ENCODE measurements at places on chromosomes 16 and 17.

DNA sequence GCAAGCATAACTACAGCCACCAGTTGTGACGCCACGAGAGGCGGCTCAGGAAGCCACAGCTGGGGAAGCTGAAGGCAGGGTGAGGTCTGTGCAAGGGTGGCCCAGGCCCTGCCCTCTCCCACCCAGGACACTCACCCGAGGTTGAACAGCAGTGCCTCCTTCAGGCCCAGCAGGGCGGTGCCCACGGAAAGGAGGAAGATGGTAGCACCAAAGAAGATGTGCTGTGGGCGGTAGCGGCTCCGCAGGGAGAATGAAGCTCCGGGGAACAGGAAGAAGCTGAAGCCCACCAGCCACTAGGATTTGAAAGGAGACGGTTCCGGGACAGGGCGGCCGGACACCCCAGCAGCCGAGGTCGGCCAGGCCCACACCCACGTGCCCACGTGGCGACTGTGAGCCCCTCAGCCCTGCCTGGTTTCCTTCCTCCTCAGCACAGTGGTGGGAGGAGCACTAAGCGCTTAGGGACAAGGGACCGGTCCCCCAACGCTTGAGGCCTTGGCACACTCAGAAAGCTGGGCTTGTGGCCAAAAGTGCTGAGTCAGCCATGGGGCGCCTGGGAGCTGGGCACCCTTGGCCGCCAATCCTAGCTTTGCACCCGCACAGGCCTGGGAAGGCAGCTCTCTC is 11.0 kb downstream of the CYB561 start:
- DNase-seq = peak; percentile 85

GRCh38 chr16:57540387-57540786 is 2.1 kb upstream of the ADGRG5 start:
- DNase-seq = no peak

GRCh38 chr17:17344507-17345293 is 41.5 kb downstream of the NT5M start:
- no peak for DNase-seq

DNA sequence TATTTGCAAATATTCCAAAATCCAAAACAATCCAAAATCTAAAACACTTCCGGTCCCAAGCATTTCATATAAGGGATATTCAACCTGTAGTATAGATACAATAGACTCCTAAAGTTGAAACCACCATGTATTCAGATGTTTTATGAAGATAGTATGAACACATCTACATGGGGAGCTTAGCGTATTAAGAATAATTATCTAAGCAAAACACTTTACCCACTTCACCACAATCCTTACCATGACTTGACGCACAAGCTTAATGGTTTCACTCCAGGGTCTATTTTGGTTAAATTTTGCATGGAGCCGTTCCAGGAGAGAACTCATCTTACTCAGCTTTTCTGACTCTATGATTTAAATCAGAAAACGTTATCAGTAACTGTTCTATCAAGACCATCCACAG is 3.5 kb downstream of the MED1 start:
- no peak for DNase-seq

GRCh38 chr16:23987443-23987842 is 151.7 kb downstream of the PRKCB start:
- no peak for DNase-seq

GRCh38 chr17:8397636-8398035 is at the start of gene RNF222:
TSS of gene RNF222 (minus strand) at chr17:8397827. CDS start at chr17:8393461, 4,366 bp downstream.
- no peak for DNase-seq

- DNase-seq = no peak
Measured at GRCh38 chr17:80822700-80823410, 168.8 kb upstream of the CHMP6 start.

DNA sequence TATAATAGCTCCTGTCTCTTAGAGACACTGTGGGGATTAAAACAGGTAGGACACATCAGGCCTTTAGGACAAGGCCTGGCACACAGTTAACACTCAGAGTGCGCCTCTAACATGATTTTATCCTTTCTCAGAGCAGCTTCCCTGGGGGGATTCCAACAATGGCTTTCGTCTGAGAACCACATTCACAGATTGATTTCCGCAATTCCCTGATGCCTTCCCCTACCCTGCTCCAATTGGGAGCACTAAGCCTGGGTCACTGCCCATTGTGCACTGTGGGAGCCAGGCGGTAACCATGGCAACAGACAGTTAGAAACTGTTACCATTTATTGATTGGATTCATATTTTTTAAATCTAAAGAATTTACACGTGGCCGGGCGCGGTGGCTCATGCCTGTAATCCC is 5.9 kb upstream of the ALKBH5 start:
- DNase-seq = no peak

DNA sequence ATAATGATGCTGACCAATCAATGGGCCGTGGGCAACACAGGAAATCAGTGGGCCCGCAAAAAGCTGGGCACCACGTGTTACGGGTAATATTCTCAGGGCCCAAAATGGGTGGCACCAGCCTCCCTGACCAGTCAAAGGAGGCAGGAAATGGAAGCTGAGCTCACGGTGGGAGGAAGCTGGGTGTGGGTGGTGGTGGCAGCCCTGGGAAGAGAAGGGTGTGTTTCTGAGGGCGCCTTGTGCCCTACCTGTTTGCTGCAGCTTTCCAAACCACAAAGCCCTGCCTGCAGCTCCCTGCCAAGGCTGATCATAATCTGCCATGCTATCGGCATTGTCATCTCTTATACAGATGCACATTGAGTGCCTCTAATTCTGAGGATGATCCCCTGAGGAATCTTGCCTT is 457.9 kb downstream of the SLC39A11 start:
- DNase-seq = no peak

DNA sequence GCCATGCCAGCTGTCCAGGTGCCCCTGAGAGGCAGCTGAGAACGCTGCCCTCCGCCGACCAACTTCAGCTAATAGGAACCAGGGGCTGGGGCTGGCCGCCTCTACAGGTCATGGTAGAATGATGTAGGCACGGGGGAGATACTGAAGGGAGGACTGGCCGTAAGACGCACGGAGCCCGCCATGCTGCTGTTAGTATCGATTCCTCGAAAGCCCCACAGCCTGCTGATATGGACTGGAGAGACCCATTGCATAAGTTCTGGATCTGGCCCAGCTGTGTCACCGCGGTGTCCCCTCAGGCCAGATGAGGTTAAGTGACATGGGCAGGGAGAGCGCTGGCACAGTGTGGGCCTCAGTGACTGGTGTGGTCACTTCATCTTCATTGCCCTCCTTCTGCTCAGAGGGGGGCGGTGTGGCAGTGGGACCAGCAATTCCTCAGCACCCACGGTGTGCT is 75.6 kb downstream of the AMFR start:
- DNase-seq = no peak

DNA sequence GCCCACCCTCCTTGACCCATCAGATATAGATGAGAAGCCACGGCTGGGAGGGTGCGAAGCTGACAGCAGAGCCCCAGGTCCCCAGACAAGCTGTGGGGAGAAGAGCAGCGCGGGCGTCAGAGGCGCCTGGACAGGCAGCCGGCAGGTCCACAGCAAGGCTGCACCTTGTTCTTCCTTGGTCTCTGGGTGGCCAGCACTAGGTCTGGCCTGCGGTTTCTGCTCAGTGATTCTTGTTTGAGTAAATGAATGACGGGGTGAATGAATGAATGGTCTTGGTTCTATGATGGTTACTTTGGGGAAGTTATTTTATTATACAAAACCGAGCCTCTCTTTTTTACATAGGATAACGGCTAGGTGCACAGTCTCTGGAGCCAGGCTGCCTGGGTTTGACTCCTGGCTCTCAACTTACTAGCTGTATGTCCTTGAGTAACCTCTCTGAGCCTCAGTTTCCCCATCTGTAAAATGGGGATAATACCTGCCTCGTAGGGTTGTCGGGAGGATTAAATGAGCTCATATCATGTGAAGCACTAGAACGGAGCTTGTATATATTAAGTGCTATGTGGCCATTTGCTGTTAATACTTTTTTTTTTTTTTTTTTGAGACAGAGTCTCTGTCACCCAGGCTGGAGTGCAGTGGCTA is 86.1 kb downstream of the RAB11FIP4 start:
- DNase-seq = no peak

GRCh38 chr16:51641191-51641765 is 490.2 kb upstream of the SALL1 start:
- DNase-seq = no peak

DNA sequence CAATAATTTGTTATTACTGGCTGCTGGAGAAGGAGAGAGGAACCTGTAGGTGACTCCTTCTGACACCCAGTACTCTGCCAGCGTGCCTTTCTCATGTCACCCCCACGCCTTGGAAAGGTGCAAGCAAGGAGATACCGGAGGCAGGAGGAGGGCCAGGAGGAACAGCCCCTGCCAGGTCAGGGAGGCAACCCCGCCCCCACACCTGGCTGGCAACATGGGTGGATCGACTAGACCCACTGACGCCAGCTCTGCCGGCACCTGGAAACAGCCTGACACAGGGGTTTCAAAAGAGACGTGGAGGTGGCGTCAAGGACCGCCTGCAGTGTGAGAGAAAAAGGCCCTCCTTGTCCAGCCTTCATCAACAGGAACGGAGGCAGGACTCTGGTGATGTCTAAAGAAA is 62.3 kb downstream of the CYB5B start:
- DNase-seq = no peak

DNA sequence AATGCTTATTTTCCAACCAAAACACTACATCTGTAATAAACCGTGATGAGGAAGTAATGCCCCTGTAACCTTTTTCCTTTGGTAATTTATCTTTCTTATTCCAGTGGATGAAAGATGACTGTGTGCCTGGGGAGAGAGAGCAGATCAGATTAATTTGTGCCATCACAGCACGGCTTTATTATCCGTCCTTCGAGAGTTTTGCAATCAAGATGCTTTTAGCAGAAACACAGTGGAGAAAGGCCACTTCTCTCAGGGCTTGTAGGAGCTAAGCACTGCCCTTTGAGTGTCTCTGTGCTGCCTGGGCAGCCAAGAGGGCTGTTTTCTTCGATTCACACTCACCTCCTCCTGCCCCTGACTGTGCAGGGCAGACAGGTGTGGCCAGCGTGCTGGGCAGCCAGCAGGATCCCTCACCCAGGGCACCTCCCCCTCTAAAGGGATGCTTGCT is 190.2 kb downstream of the PRKCA start:
- no peak for DNase-seq

GRCh38 chr17:68771867-68772515 is 170.8 kb upstream of the FAM20A start:
- peak; percentile 67 for DNase-seq

Data from HTR-8/SVneo (cell line).